Adipose tissue (tissue), 3 donors: ENCODE measurements at places on chromosomes 7 and 10. TPM values are rescaled to one million over a fixed set of nuclear protein-coding genes. Genes with fewer than 3 reads are reported as not detected.

The AKR1C4 gene
- polyA plus RNA-seq = not detected

The CFAP70 gene
- polyA plus RNA-seq = 1.8 TPM

The CYP3A7 gene
- 0.10 TPM for polyA plus RNA-seq

The CALHM3 gene
- not detected for polyA plus RNA-seq

The CCL24 gene
- polyA plus RNA-seq = 1.0 TPM

The HTRA1 gene
- polyA plus RNA-seq = 21.4 TPM

The KLHDC10 gene
- 12.3 TPM for polyA plus RNA-seq

The NEUROG3 gene
- polyA plus RNA-seq = not detected

The FAM204A gene
- 67.7 TPM for polyA plus RNA-seq

The RHEB gene
- 94.7 TPM for polyA plus RNA-seq

The MOGAT3 gene
- polyA plus RNA-seq = not detected

The SPDYE5 gene
- not detected for polyA plus RNA-seq

The BTBD16 gene
- 0.07 TPM for polyA plus RNA-seq

The TRIM50 gene
- polyA plus RNA-seq = 1.2 TPM

The TRIL gene
- polyA plus RNA-seq = 2.2 TPM

The C10orf88 gene
- 3.0 TPM for polyA plus RNA-seq

The NRAP gene
- polyA plus RNA-seq = 0.07 TPM

The LOXL4 gene
- 2.0 TPM for polyA plus RNA-seq

The BAIAP2L1 gene
- polyA plus RNA-seq = 14.0 TPM

The SFRP4 gene
- 3.0 TPM for polyA plus RNA-seq

The FXYD4 gene
- polyA plus RNA-seq = 0.77 TPM

The LAMB1 gene
- 249 TPM for polyA plus RNA-seq

The GCK gene
- polyA plus RNA-seq = 0.56 TPM

The CYP3A4 gene
- polyA plus RNA-seq = 0.10 TPM

The AIFM2 gene
- 12.3 TPM for polyA plus RNA-seq

The ADCY1 gene
- 2.7 TPM for polyA plus RNA-seq

The ORAI2 gene
- polyA plus RNA-seq = 11.6 TPM

The INSYN2A gene
- 0.03 TPM for polyA plus RNA-seq

The GOT1 gene
- 14.8 TPM for polyA plus RNA-seq

The ZPBP gene
- not detected for polyA plus RNA-seq

The PALD1 gene
- 2.3 TPM for polyA plus RNA-seq

The UCN3 gene
- not detected for polyA plus RNA-seq

The ABCC2 gene
- polyA plus RNA-seq = 2.6 TPM

The MRC1 gene
- polyA plus RNA-seq = 32.8 TPM

The MBL2 gene
- not detected for polyA plus RNA-seq

The PNLIPRP2 gene
- not detected for polyA plus RNA-seq

The CPED1 gene
- polyA plus RNA-seq = 13.9 TPM

The AOAH gene
- polyA plus RNA-seq = 12.6 TPM

The GATAD1 gene
- 18.0 TPM for polyA plus RNA-seq

The AGBL3 gene
- 1.1 TPM for polyA plus RNA-seq

The ANKRD2 gene
- polyA plus RNA-seq = 2.5 TPM

The CLEC5A gene
- 0.79 TPM for polyA plus RNA-seq

The ANKRD1 gene
- 1.4 TPM for polyA plus RNA-seq

The ZCCHC24 gene
- polyA plus RNA-seq = 121 TPM

The MALRD1 gene
- polyA plus RNA-seq = 0.06 TPM

The MRLN gene
- polyA plus RNA-seq = not detected
